ENCODE measurements at places on chromosomes 12 and 14. TPM values are rescaled to one million over a fixed set of nuclear protein-coding genes. Genes with fewer than 3 reads are reported as not detected.

Gene IRAK3
- 35.9 TPM for total RNA-seq

Gene GPRC5A
- 23.8 TPM for total RNA-seq

Gene TMEM30B
- 21.5 TPM for total RNA-seq

Gene CLEC1B
- total RNA-seq, result not detected

Gene ACSM4
- total RNA-seq, result not detected

Gene FRS2
- total RNA-seq, result 37.7 TPM

Gene SIX6
- total RNA-seq, result not detected

Gene TESPA1
- not detected for total RNA-seq

Gene AQP6
- not detected for total RNA-seq

Gene ITFG2
- 19.9 TPM for total RNA-seq

- H3K4me1 ChIP-seq, result no peaks in the 10 kb centered on the region
- no peak overlapping the region for H3K27ac ChIP-seq
- no peaks in the 10 kb centered on the region for H3K27me3 ChIP-seq
- H3K36me3 ChIP-seq, result no peaks in the 10 kb centered on the region
- H3K4me3 ChIP-seq, result no peak overlapping the region
- DNase-seq, result no peak
Measured at GRCh38 chr12:108616941-108617858, 16.5 kb downstream of the SELPLG start.

DNA sequence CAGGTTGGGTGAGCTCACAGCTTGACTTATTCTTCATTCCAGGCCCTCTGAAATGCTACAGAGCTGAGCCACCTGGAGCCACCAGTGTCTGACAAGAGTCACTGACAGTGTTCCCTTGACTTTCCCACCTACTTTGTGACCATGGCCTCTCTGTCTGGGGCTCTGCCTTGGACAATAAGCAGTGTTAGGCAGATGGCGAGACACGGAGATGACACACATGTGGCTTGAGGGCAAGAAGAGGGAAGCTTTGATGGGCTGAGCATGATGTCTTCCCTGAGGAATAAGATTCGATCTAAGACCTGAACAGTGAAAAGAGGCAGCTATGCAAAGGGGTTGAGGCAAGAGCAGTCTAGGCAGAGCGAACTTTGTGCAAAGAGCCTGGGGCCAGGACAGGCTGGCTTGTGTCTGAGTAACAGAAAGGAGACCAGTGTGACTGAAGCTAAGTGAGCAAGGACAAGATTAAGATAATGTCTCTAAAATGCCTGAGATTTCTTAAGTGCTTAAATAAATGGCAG lies 105.5 kb downstream of the NUAK1 start:
- no peaks in the 10 kb centered on the region for H3K36me3 ChIP-seq
- no peak for DNase-seq
- peaks cover 8% of the 10 kb centered on the region for H3K4me1 ChIP-seq

GRCh38 chr14:71514941-71515919 lies 417.0 kb upstream of the RGS6 start:
- no peak for DNase-seq
- H3K27ac ChIP-seq, result no peak overlapping the region
- peaks cover 6% of the 10 kb centered on the region for H3K36me3 ChIP-seq
- no peaks in the 10 kb centered on the region for H3K27me3 ChIP-seq
- H3K4me3 ChIP-seq, result no peak overlapping the region
- no peaks in the 10 kb centered on the region for H3K4me1 ChIP-seq

DNA sequence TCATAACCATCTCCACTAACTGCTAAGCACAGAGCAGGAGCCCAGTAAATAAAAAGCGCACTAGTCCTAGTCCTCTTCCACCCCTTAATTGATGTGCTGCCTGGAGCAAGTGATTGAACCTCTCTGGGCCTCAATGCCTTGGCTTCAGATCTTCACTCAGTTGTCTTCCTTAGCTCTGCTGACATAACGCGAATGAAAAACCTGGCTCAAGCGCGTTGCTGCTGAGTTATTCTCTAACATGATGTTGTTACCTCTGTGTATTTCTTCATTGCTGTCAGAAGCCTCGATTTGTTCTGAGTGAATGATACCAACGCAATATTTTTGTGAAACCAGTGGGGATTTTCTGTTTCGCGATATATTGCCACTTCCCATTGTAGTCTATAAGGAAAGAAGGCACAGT lies 185.1 kb upstream of the CCND2 start:
- H3K27me3 ChIP-seq, result no peaks in the 10 kb centered on the region
- no peaks in the 10 kb centered on the region for H3K4me1 ChIP-seq
- H3K36me3 ChIP-seq, result no peaks in the 10 kb centered on the region

DNA sequence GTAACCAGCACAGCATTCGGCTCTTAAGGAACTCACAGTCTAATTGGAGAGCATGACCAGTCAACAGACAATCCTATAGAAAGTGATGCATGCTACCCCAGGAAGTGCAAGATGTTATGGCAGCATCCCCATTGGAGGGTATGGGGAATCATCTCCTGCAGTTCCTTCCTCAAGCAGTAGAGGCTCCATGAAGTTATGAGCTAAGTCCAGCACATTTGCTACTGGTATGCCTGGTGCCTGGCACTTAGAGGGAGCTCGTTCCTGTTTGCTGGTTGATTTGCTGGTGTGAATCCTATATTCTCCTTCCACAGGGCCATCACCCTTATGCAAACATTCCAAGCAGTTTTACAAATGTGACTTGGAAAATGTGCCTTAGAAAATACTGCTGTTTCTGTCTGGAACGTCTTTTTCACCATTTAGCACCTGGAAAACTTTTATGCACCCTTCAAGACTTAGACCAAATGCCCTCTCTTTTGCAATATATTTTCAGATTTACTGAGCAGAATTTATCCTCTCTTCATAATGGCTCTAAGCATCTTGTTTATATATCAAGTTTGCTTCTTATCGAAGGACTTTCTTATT lies 136.1 kb upstream of the WSCD2 start:
- H3K27me3 ChIP-seq, result no peaks in the 10 kb centered on the region
- H3K27ac ChIP-seq, result no peak overlapping the region
- H3K4me3 ChIP-seq, result no peak overlapping the region

DNA sequence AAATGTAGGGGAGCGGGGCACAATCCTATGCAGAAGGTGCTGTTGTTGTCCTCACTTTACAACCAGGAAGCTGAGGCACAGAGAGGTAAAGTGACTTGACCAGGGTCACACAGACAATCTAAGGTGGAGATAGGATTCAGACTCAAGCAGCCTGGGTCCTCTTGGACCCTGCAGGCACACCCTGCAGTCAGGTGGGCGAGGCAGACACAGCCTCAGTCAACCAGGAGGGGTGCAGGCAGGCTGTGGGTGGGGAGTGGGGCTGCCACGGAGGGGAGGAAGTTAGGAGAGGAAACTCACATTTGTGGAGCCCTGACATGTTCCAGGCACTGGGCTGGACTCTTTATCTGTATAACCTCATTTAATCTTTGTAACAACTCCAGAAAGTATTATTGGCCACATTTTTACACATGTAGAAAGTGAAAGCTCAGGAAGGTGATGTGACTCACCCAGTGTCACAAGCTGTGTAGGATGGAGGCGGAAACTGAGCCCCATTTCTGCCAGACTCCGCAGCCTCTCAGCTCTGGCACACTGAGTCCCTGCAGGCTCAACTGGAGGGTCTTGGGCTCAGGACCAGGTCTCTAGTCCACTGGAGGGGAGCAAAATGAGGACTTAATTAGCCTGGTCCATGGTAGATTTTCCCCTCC lies 24.9 kb upstream of the CHGA start:
- no peaks in the 10 kb centered on the region for H3K4me1 ChIP-seq
- DNase-seq, result no peak
- no peaks in the 10 kb centered on the region for H3K36me3 ChIP-seq
- H3K27me3 ChIP-seq, result no peaks in the 10 kb centered on the region
- H3K27ac ChIP-seq, result no peak overlapping the region
- no peak overlapping the region for H3K4me3 ChIP-seq

GRCh38 chr12:2177751-2178150 lies 125.0 kb downstream of the CACNA1C start:
- H3K27me3 ChIP-seq, result no peaks in the 10 kb centered on the region
- H3K4me1 ChIP-seq, result peaks cover 25% of the 10 kb centered on the region
- no peaks in the 10 kb centered on the region for H3K36me3 ChIP-seq

DNA sequence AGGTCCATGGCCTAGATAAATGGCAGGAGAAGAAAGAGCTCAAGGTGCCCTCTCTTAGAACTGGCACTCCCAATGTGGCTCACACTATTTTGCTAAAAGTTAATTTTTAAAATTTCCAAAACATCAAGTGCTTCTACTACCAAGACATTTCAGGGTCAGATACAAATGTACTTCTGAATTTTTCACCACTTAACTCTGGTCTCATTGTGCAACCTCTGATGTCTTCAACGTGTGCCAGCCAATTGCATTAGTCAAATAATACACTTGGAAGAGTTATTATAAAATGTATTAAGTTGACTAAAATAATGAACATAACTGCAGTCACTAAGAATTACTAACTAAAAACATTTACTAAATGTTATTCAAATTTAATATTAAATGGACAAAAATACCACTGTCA lies 41.3 kb downstream of the SLC25A47 start:
- peaks cover 69% of the 10 kb centered on the region for H3K36me3 ChIP-seq
- H3K27me3 ChIP-seq, result no peaks in the 10 kb centered on the region
- no peak for DNase-seq
- no peak overlapping the region for H3K4me3 ChIP-seq
- no peaks in the 10 kb centered on the region for H3K4me1 ChIP-seq

DNA sequence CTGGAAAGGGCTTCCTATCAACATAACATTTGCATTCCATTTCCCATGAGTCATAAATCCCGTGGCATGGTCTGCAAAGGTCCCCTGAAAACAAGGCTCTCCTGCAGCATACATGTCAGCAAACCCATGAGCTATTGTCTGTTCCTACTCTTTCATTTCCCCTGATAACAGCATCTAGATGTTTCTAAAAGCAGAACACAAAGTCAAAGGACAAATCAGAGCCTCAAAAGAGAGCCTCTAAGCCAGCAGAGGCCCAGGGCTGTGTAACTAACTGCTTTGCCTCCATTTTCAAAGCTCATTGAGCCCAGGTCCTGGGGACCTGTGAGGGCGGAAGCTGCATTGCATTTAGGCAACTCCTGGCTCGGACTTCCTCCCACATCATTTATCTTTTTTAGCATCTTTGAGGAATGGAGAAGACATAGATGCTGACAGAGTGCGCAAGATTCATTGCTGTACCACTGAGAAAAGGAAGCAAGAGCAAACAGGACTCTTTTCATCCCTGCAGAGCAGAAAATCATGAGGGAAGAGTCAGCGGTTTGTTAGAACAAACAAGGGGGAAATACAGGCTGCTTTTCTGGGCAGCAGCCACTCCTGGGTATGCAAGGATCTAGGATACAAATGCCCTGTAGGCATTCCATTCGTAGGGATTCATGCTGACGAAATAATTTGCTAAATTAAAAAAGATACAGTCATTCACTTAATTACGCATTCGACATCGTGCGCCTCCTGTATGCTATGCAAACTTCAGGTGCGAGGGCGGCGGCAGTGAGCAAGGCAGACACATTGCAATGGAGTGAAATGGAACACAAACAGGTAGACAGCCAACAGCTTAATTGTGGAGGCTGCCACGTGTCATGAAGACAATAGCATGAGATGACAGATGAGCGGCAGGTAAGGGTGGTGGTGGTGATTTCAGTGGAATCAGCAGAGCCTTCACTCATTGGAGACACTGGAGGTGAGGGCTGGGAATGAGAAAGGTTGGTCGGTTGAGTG lies 131.0 kb downstream of the TMEM132D start:
- no peaks in the 10 kb centered on the region for H3K27me3 ChIP-seq
- no peaks in the 10 kb centered on the region for H3K36me3 ChIP-seq
- no peaks in the 10 kb centered on the region for H3K4me1 ChIP-seq
- no peak overlapping the region for H3K27ac ChIP-seq

GRCh38 chr12:115070313-115070712 lies 386.3 kb upstream of the TBX3 start:
- H3K4me1 ChIP-seq, result no peaks in the 10 kb centered on the region
- no peak overlapping the region for H3K27ac ChIP-seq
- no peaks in the 10 kb centered on the region for H3K27me3 ChIP-seq
- no peak for DNase-seq

- no peak overlapping the region for H3K4me3 ChIP-seq
- DNase-seq, result no peak
- H3K4me1 ChIP-seq, result no peaks in the 10 kb centered on the region
- H3K27me3 ChIP-seq, result no peaks in the 10 kb centered on the region
Measured at GRCh38 chr12:17416748-17417147, 673.2 kb downstream of the RERGL start.

DNA sequence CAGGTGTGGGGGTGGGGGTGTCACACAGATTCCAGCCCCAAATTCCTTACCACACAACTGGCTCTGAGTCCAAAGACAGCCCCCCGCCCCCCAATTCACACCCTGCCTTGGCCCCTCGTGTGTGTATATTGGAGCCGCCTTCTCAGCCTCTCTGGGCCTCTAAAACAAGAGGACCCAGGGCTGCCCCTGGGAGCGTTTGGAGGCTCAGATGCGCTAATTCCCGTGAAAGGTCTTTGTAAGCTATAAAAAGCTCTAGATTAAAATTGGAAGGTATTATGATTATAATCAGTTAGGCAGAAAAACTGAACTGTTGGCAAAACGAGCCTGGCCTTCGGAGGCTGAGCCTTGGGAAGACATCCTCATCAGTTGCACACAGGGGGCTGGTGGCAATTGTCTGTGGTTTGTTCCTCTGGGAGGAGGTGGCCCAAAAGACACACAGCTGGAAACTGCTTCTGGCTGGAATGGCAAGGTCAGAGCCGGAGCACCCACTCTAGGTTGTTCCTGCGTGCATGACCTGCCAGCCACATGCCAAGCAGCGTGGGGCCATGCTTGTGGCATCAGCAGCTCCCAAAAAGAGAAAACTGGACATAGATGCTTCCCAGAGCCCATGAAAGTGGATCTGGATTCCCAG lies 118.5 kb downstream of the PHETA1 start:
- DNase-seq, result no peak
- no peak overlapping the region for H3K4me3 ChIP-seq
- no peaks in the 10 kb centered on the region for H3K36me3 ChIP-seq
- H3K27ac ChIP-seq, result no peak overlapping the region

DNA sequence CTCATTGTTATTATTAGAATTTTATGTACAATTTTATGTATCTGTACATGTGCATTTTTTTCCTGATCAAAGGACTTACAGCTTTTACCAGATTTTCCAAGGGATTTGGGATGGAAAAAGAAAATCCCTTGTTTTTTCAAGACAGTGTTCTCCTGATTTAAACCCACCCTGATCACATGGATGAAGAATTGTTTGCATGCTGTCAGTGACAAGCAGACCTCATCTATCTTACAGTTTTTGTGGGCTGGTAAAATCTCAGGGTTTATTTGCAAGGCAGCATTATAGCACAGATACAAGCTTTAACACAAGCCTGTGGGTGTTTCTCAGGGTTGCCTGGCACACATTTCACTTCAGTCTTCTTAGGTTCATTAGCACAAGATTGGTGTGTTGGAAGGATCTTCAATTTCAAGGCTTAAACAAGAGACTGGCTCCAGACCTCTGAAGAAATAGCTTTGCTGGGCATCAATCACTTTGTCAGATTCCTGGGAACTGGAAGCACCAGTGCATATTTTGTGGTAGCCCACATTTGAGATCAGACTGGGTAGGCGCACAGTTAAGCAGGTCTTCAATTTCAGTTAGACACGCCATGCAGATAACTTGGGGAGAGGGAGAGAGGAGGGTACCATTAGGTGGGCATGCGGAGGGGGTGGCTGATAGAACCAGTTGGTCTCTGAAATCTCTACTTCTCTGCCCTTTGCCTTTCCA lies 118.0 kb downstream of the TBX5 start:
- H3K4me3 ChIP-seq, result no peak overlapping the region
- no peaks in the 10 kb centered on the region for H3K4me1 ChIP-seq
- H3K27ac ChIP-seq, result no peak overlapping the region
- DNase-seq, result no peak
- H3K36me3 ChIP-seq, result no peaks in the 10 kb centered on the region
